Stimulated activated CD8-positive, alpha-beta memory T cell treated with anti-CD3 and anti-CD28 coated beads, Interleukin-2, amount 100 ng/mL, for 1 hour (primary cell): ENCODE measurements at places on chromosomes 7 and 10.

GRCh38 chr10:86889997-86890396 lies 67.4 kb downstream of the MMRN2 start:
- no peak for DNase-seq

DNA sequence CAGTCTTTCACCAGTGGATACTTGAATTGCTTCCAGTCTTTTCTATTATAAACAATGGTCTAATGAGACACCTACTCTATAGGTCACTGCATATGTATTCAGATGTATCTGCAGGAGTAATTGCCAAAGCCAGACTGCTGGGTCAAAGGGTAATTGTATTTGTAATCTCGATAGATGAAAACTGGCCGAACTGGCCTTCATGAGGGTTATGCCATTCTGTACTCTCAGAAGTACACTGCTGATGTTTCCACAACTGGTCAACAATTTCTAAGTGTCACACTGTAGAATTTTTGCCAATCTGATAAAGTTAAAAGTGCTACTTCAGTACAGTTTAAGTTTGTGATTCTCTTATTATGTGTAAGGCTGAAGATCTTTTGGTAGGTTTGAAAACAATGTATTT lies 64.6 kb downstream of the JAZF1 start:
- no peak for DNase-seq

GRCh38 chr10:123517901-123518300 lies 148.3 kb upstream of the GPR26 start:
- DNase-seq: no peak

- no peak for DNase-seq
Measured at GRCh38 chr7:27771111-27771510, 31.1 kb downstream of the TAX1BP1 start.

DNA sequence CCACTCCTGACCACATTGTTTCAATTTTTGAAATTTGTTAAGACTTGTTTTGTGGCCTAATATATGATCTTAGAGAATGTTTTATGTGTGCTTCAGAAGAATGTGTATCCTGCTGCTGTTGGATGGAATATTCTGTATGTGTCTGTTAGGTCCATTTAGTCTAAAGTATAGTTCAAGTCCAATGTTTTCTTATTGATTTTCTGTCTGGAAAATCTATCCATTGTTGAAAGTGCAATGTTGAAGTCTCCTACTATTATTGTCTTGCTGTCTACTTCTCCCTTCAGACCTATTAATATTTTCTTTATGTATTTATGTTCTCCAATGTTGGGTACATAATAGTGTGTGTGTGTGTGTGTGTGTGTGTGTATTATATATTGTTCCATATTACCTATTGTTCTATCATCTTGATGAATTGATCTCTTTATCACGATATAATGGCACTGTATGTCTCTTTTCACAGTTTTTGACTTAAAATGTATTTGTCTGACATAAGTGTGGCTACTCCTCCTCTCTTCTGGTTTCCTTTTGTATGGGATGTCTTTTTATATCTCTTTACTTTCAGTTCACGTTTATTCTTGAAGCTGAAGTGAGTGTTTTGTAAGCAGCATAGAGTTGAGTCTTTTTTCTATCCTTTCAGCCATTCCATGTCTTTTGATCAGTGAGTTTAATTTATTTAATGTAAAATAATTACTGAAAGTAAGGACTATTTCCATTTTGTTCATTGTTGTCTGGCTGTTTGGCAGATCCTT lies 61.3 kb downstream of the AKR1D1 start:
- no peak for DNase-seq

GRCh38 chr10:74234569-74234968 lies 83.5 kb downstream of the ADK start:
- no peak for DNase-seq

DNA sequence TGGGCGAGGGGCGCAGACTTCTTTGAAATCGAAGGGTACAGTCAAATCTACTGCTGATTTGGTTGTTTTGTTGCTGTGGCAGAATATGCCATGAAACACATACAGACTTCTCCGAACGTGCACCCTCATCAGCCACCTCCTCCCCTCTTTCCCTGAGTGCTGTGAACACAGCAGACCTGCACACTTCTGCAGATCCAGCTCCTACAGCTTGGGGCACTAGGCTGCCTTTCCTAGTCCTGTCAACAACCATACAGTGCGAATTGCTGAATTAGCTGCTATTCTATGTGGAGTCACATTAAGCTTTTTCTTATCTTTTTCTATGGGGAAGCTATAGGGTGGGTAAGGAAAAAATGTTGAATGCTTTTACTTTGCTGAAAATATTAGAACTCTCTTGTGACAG lies 57.5 kb downstream of the COL17A1 start:
- DNase-seq: no peak

GRCh38 chr10:27857616-27858015 lies 112.0 kb upstream of the MKX start:
- DNase-seq: no peak

DNA sequence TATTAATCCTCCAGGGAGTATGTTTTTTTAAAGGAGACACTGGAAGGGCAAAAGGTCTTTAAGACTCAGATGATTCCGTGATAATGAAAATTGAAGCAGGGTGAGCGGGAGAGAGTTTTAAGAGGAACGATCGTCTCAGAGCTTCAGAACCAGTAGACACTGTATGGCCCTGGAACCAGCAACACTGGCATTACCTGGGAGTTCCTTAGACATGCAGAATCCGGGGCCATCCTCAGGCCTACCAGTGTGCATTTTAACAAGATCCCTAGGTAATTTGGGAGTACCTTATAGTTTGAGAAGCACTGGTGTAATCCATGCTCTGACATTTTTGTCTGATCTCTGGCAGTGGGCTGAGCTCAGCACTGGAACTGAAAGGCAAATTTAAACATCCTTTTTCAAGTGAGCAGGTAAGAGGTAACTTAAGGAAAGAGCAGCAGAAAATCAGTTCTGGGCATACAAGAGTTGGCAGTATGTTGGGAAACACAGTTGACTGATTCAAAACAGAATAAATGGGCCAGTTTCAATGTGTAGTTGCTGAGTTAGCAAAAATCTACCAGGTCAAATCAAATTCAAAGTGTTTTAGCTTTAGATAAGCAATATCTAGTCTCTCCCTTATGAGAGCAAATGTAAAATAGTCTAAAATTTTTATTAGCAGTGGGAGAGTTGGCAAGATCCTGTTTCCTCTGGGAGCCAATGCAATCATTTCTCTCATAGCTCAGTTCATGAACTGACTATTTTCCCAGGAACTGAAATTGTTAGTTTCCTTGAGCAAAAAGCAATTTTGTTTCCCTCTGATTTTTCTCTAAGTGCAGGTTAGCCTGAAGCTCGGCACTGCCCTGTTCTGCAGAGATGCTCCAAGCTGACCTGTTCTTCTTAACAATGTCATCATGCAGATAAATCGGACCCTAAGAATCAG lies 97.2 kb upstream of the ELMO1 start:
- DNase-seq: no peak

GRCh38 chr7:84446991-84447480 lies 252.4 kb upstream of the SEMA3A start:
- DNase-seq: no peak

DNA sequence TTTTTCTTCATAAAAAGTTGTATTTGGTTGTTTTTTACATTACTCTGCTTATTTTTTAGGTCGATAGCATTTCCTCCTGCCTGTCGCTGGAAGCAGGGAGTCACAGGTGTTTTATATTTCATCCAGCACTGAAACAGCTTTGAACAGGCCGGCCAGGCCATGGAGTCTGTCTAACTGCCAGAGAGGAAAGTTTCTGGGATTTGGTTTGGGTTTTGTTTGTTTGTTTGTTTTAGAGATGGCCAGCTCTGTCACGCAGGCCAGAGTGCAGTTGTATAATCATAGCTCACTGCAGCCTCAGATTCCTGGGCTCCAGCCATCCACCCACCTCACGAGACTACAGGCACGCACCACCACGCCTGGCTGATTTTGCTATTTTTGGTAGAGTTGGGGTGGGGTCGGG lies 23.4 kb downstream of the PROSER2 start:
- no peak for DNase-seq

DNA sequence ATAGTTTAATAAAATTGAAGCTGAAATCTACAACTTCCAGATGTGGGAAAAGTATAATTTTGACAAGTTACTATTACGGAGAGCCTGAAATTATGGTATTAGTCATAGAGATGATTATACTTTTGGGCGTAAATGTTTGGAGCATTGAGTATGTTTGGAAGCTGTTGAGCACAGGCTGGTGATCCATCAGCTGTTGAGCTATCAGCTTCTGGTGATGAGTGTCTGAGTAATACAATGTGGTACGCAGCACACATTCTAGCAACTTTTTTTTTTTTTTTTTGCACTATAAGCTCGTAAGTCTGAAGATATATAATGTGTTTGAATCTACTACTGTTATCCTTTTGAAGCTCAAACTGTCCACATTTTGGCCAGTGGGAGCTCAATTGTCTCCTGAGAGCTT lies 123.4 kb downstream of the ATE1 start:
- no peak for DNase-seq

DNA sequence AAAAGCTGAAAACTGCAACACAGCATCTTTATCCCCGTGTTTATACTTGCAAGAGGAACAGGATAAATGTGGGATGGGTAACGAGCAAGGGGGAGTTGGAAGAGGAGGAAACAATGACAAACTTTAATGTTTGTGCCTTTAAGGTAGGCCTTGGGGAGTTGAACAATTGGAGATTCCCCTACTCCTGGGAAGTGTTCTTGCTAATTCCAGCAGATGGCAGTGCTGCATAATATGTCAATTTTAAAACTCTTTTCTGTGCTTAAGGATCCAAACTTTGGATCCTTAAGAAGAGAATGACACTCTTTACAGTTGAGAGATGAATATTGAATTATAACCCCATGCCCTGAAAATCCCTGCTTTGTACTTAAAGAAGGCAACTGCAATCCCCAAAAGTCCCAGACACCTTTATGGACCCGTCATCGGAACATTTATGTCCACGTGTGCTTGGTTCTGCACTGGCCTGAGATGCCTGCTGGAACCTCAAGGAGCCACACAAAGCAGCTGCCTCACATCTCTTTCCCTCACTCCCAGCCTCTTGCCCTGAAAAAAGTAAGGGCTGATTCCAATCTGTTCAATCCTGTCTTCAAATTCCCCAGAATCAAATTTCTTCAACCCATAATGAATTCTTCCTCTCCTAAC lies 12.0 kb downstream of the IFIT5 start:
- no peak for DNase-seq

DNA sequence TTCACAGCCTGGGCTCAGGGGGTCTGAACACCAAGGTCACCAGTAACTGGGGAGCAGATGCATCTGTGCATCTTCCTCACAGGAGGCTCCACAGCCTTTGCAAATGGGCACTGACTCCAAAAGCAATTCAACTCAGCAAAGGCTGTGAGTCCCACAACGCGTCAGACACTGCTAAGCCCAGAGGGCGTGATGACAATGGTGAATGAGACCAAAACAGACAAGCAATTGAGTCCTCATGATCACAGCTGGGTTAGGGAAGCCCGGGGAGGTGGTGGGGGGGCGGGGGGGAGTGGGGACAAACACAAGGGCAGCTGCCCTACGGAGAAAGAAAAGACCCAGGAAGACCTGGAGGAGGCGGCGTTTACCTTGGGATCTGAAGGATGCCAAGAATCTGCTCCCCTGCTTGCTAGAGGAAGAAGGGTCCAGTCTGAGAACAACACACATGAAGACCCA lies 61.6 kb upstream of the RNF32 start:
- DNase-seq: no peak

- DNase-seq: no peak
Measured at GRCh38 chr7:41621953-41622831, 80.7 kb downstream of the INHBA start.

- no peak for DNase-seq
Measured at GRCh38 chr7:23687011-23687410, 7.0 kb downstream of the FAM221A start.

DNA sequence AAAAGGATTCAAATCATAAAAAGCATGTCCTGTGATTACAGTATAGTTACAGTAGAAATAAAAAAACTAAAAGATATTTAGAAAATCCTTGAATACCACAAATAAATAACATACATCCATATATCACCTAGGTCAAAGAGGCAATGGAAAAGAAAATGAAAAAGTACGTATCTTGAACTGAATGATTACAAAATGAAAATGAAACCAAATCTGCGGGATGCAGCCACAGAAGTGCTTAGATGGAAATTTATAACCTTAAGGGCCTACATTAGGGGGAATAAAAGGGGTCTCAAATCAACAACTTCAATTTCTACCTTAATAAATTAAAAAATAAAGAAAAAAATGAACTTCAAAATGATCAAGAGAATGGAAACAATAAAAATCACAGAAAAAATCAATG lies 879.0 kb upstream of the CELF2 start:
- DNase-seq: no peak

GRCh38 chr7:156050636-156051569 lies 238.6 kb upstream of the SHH start:
- no peak for DNase-seq

DNA sequence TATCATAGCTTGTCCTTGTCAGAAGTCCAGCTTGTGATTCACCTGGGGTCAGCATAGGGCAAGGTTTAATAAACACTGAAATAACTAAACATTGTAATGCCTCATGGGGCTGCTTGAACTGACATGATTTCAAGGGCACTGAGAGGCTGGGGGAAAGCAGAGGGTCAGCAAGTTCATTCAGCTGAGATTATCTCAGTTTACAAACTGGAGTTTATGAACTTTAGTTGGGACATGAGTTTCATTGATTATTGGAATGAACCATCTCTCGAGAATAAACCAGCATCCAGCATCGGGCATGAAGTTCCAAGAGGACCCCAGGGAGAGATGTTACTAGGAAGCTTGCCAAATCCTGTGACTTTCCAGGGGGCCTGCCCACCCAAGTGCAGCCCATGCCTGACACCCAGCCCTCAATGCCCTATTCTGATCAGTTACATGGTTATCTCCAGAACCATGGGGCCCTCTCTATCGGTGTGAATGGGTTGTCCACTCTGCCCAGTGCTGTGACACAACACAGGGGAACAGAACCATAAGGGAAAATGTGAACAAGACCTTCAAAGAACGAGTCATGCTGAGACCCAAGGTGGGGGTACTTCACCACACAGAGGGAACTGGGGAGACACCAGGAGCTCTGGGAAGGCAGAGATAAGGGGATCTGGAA lies 7.9 kb upstream of the CYP3A7 start:
- DNase-seq: no peak

- no peak for DNase-seq
Measured at GRCh38 chr7:5211730-5212482, 21.9 kb downstream of the WIPI2 start.

- no peak for DNase-seq
Measured at GRCh38 chr10:113322843-113323242, 230.0 kb upstream of the HABP2 start.

- no peak for DNase-seq
Measured at GRCh38 chr7:129845178-129845971, 107.4 kb downstream of the UBE2H start.

DNA sequence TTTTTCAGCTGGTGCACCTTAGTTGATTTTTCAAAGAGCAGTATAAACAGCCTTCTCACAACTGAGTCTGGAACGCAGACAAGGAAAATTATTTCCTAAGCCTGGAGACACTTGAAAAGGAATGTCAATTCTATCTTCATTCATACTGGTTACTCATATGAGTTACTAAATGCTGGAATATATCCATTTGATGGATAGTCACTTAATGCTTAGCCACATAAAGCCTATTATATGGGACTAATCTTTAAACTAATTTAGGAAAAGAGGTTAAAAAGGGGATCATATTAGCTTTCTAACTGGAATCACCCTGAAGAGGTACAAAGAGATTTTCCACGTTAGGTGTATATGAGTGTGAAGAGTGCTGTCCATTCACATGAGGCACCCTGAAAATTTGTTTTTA lies 1.7 kb upstream of the HOXA4 start:
- DNase-seq: no peak
